Activated CD4-positive, alpha-beta T cell treated with anti-CD3 and anti-CD28 coated beads, Interleukin-2, amount 10 ng/mL, durations not matched to agents 7 days and 5 days (primary cell): ENCODE measurements at places on chromosomes 11 and 22. TPM values are rescaled to one million over a fixed set of nuclear protein-coding genes. Genes with fewer than 3 reads are reported as not detected.

Gene ACRV1
- total RNA-seq = not detected

Gene ZBTB16
- total RNA-seq = 7.6 TPM

Gene DDI1
- not detected for total RNA-seq

Gene CARD18
- total RNA-seq = not detected

- peaks cover 5% of the 10 kb centered on the region for H3K27me3 ChIP-seq
- no peaks in the 10 kb centered on the region for H3K36me3 ChIP-seq
- no peak for DNase-seq
- H3K27ac ChIP-seq = no peak overlapping the region
- H3K4me3 ChIP-seq = no peak overlapping the region
Measured at GRCh38 chr11:78828676-78829075, 254.0 kb upstream of the NARS2 start.

DNA sequence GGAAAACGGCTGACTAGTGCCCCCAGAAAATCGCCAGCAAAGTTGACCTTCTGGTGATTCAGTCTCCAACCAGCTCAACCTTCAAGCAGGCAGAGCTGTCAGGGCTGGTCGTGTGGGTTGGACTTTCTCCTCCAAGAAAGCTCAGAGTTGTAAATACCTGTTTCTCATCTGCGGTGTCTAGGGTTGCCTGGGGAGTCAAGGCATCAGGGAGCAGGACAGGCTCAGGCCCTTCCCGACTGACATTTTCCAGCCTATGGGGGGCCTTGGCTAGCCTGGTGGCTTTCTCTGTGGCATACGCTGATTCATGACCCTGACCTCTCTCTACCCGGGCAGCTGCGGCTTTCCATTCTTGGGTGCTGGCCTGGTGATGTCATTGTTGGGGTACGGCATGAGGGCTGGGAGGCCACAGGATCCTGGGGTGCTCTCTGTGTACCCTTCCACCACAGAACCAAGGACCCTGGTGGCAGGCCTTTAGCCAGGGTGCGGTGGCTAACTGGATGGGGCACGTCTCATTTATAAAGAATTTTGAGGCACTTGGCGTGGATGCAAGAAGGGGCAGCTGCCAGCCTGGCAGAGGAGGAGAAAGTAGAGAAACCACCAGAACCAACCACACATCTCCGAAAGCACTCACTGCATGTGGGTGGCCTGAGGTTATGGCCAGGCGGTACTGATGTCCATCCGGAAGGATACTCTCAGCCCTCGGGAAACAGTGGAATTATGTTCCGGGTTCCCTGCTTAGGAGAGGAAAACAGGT is 64.9 kb downstream of the BCR start:
- no peaks in the 10 kb centered on the region for H3K27me3 ChIP-seq
- no peak overlapping the region for H3K4me3 ChIP-seq
- peaks cover 5% of the 10 kb centered on the region for H3K36me3 ChIP-seq
- no peak for DNase-seq

DNA sequence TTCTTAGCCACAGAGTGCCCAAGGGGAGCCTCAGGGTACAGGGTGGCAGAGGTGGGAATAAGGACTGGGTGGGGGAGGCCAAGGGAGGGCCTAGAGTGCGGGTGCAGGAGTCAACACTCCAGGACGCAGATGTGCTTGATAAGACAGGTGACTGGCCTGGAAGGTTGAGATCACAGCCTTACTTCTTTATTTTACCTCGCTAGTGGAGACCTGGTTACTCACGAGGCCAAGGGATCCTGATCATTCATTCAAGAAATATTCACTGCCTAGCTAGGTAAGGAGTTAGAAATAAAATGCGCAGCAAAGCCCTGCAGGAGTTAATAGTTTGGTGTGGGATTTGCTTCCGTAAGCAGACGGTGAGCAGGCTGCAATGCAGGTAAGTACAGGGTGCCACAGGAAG is 13.2 kb upstream of the PEX26 start:
- no peak for DNase-seq
- H3K27ac ChIP-seq = no peak overlapping the region
- no peak overlapping the region for H3K4me3 ChIP-seq
- no peaks in the 10 kb centered on the region for H3K4me1 ChIP-seq

DNA sequence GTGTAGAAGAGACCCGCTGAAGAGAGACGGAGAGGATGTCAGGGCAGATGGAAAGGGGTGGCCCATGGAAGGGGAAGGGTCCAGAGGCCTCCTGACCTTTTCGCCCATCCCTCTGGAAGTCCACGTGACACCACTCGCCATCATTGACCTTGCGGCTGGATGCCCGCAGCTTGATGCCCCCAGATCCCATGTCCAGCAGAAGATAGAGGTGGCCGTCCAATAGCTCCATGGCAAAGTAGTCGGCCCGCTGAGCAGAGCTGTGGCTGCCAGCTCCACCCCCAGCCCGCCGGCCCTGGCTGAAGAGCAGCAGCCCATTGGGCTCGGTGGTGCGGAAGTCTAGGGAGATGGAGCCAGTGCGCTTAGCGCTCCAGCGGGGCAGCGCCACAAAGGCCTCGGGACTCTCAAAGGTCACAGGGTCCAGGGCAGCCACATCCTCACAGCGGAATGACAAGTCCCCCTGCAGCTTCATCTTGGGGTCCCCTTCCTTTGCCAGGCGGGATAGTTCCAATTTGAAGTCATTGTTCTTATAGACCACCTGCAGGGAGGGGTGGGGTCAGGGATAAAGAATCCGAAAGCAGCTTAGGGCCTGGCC is 55.7 kb downstream of the NRXN2 start:
- no peaks in the 10 kb centered on the region for H3K36me3 ChIP-seq
- H3K27me3 ChIP-seq = peaks cover 7% of the 10 kb centered on the region
- DNase-seq = no peak
- no peak overlapping the region for H3K4me3 ChIP-seq

GRCh38 chr11:74615311-74615710 is 22.9 kb downstream of the POLD3 start:
- peaks cover 57% of the 10 kb centered on the region for H3K36me3 ChIP-seq
- H3K27me3 ChIP-seq = no peaks in the 10 kb centered on the region

DNA sequence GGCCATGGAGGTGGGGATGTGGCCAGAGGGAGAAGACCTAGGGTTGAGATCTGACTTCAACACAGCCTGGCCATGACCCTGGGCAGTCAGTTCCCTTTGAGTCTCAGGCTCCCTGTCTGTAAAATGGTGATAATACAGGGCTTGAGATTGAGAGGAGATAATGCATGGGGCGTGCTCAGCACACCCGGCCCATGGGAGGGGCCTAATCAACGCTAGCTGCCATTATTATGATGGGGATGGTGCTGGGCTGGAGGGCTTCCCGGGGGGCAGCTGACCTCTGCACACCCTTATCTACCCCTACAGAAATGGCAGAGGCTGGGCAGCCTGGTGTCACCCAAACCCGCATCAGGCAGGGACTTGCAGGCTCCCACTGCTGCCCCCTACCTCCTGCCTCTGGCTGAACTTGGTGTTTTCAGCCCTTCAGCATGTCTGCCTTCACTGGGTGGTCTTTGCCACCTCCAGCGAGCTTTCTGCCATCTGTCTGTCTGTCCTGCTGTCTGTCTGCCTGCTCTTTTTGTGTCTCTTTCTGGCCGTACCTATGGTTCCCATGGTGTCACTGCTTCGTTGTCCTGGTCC is 84.5 kb downstream of the CACNA1I start:
- H3K27me3 ChIP-seq = no peaks in the 10 kb centered on the region
- no peak overlapping the region for H3K27ac ChIP-seq
- H3K4me3 ChIP-seq = no peak overlapping the region
- no peak for DNase-seq
- peaks cover 5% of the 10 kb centered on the region for H3K36me3 ChIP-seq

- no peak overlapping the region for H3K4me3 ChIP-seq
- no peaks in the 10 kb centered on the region for H3K36me3 ChIP-seq
- no peaks in the 10 kb centered on the region for H3K27me3 ChIP-seq
- H3K27ac ChIP-seq = no peak overlapping the region
Measured at GRCh38 chr11:91804042-91804441, 420.6 kb upstream of the FAT3 start.

GRCh38 chr11:106172386-106172991 is 95.0 kb downstream of the AASDHPPT start:
- no peak for DNase-seq
- H3K27me3 ChIP-seq = no peaks in the 10 kb centered on the region
- no peaks in the 10 kb centered on the region for H3K4me1 ChIP-seq
- H3K36me3 ChIP-seq = no peaks in the 10 kb centered on the region

GRCh38 chr22:24233235-24233634 is 11.6 kb downstream of the GGT5 start:
- no peaks in the 10 kb centered on the region for H3K36me3 ChIP-seq
- H3K4me3 ChIP-seq = no peak overlapping the region
- H3K4me1 ChIP-seq = peaks cover 5% of the 10 kb centered on the region
- peak overlapping the region; percentile 13 for H3K27ac ChIP-seq
- H3K27me3 ChIP-seq = no peaks in the 10 kb centered on the region
